ENCODE measurements at places on chromosomes 2 and 18.

GRCh38 chr18:5967666-5968065 is 72.3 kb upstream of the TMEM200C start:
- DNase-seq: no peak

DNA sequence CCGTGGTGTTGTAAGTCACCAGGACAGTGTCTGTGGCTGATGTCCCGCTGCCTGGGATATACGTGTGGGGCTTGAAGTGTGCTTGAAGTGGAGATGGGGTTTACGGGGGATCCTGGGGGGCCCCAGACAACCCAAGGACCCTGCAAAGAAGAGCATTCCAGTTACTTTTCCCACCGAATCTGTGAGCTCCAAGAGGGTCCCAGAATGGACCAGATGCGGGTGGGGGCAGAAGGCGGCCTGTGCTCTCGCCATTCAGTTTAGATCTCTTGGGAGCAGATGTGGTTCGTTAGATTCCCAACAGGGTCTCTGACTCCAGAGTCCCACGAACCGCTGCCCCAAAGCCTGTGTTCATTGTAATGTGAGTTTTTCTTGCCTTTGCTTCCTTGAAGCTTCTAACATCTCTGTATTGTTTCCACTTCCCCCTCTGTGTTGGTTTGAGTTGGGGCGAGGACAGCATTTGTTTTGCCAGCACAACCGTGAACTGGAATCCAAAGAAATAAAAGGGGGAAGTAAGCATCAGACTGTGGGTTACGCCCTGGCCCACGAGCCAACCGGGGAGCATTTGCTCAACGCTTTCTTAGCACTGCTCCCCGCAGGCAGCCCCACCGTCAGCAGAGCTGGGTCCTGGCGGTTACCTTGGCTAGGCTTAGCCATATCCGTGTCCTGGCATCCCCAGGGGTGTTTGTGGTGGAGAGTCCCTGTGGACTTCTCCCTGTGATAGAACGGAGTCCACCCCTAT is 92.1 kb downstream of the SH3BP4 start:
- DNase-seq: no peak

GRCh38 chr2:172977270-172978062 is 98.2 kb upstream of the MAP3K20 start:
- DNase-seq: no peak

- DNase-seq: no peak
These were observed 72.6 kb downstream of the ZNF532 start for GRCh38 chr18:58937071-58937886.

DNA sequence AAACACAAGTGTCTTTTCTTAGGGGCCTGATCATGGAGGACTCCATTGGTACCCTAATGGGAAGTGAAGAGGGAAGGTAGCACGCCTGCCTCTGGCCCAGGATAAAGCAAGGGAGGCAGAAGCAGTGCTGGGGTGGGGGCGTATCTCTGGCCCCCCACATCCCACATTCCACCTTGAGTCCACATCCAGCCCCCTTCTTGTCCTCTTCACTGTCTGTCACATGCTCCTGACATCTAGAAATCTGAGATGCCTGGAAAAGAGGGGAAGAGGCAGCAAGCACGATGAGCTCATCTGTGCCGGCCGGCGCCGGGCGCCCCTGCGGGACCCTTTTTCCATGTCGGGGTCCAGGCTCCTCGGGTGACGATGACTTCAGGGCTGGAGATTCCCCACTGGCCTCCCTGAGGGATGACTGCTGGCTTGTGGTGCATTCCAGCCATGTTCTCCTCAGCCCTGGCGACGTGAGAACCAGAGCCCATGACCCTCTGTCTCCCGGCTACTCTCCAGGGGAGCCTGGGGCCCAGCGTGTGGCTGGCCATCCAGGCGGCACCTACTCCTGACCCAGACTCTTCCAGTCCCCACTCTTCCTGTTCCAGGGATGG is 277.5 kb downstream of the DYSF start:
- DNase-seq: no peak

- no peak for DNase-seq
These were observed 325.5 kb downstream of the AGPS start for GRCh38 chr2:177717831-177718618.

- peak; percentile 9 for DNase-seq
These were observed 3.0 kb downstream of the WDR75 start for GRCh38 chr2:189444322-189444721.

- no peak for DNase-seq
These were observed 101.2 kb downstream of the RAPGEF4 start for GRCh38 chr2:172836827-172837226.

- no peak for DNase-seq
These were observed 160.8 kb downstream of the AGPS start for GRCh38 chr2:177553176-177553884.

GRCh38 chr2:128260239-128261138 is 58.2 kb downstream of the HS6ST1 start:
- no peak for DNase-seq

- DNase-seq: no peak
These were observed 897.1 kb downstream of the LRRTM4 start for GRCh38 chr2:76625101-76625500.

DNA sequence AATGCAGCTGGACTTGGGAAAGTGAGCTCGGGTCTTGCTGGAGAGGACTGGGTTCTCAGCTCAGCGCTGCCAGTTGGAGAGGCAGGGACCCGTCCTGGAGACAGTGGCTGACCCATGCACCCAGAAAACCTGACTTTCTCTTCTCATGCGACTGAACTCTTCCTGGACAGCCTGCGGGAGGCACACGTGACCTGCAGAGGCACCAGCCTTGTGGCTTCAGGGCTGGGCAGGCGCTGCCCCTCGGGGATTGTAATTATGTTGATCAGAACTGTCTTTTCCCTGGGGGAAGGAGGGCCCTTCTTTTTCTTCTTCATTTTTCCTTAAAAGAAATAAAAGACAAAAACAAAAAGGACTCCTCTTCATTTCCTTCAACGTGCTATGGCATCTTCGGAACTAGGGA is 198.1 kb downstream of the VAPA start:
- no peak for DNase-seq

DNA sequence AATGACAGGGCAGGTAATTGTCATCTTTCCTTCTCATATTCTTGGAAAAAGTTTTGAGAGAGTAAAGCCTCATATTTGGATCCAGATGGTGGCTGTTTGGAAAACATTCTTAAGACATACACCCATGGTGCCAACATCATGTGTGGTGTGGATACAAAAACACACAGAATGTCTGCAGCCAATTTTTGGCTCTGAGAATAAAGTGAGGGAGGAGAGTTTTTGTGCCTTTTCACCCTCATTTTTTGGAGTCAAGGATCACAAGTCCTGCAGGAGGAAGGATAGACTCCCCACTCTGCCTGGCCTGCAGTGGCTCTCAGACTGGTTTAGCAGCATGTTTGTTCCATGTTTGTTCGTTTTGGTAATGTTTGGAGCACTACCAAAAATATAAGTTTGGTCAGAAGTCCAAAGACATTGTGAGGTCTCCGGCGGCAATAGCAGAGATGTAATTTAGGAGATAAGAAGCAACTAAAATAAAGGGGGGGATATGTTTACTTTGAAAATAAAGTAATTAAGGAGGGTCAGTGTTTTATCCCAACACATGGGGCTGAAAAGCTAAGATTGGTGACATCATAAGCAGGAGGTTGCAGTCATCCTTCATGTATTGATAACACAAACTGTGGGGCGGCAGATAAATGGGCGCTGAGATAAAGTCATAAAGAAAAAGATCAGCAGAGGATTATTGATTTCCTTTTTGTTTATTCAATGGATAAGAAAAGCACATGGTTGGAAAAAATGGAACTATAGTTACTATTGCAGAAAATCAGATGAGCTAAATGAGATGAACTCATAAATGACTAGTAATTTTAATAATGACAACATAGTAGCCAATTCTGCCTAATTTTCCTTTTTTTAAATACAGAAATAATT is 655 bp downstream of the NOSTRIN start:
- DNase-seq: no peak

DNA sequence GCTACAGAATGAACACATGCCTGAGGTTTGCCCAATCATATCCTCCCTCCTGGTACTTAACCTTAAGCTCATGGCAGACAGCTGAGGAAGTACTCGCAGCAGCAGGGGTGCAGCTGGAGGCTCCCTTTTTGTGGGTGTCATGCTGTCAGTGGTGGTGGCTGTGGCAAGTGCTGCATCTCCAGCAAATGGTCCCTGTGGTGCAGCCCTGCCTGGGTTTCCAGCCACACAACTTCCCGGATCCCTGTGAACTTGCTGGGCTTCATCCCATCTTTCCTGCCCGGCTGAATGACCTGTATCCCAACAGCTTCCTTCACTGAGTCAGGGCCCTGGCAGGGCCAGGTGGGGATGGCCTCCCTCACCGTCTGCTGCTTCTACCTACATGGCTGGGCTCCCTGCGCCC is 5.0 kb downstream of the TMEM185B start:
- no peak for DNase-seq
